ENCODE measurements at places on chromosomes 7 and 10.

GRCh38 chr10:102596506-102596971 lies 47.7 kb upstream of the TRIM8 start:
- DNase-seq, result no peak

DNA sequence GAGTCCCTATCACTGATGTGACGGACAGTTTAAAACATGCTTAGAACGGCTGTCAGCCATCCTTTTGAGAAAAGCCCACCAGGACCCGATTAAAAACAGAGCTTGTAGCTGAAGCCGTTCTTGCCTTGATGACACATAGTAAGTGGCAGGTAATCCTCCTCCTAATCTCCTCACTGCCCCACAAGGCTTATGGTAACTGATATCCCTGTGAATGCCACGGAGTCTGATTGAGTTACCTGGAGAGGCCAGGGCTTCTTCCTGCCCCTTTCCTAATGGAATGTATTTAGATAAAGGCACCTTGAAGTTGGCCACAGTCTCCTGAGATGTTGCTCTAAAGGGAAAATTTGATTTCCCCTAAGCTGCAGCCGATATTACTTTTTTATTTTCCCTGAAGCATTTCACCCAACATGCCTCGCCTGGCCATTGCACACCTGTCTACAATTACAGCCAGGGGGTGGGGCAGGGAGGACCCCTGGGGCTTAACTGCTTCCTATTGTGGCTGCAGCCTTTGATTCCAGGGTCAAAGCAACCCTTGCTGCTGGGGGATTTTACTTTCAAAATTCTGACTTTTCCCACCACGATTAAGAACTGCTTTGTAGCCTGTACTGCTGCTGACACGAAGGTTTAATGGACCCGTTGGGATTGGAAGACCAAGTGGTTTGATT lies 169.0 kb upstream of the GPR26 start:
- no peak for DNase-seq

DNA sequence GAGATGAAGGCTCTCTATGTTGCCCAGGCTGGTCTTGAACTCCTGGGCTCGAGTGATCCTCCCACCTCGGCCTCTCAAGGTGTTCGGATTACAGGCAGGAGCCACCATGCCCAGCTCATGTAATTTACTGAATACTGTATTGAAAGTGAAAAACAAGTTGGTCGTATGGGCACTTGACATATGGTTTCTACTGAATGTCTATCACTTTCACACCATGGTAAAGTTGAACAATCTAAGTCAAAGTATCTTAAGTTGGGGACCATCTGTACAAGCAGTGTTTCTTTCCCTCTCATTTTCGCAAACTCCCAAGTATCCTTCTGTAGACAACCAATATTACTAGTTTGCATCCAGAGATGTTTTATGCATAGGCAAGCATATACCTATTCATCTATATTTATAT lies 116.6 kb downstream of the TMEM178B start:
- no peak for DNase-seq

- DNase-seq, result no peak
Measured at GRCh38 chr10:91082447-91082846, 138.0 kb upstream of the PCGF5 start.

- DNase-seq, result no peak
Measured at GRCh38 chr10:48786606-48787282, 102.1 kb downstream of the WDFY4 start.

GRCh38 chr10:46255801-46256747 lies 30.7 kb upstream of the ANTXRL start:
- DNase-seq, result peak; percentile 44

GRCh38 chr7:112887337-112887736 lies 97.1 kb upstream of the TMEM168 start:
- DNase-seq, result no peak

- DNase-seq, result no peak
Measured at GRCh38 chr10:123584419-123584775, 81.8 kb upstream of the GPR26 start.

DNA sequence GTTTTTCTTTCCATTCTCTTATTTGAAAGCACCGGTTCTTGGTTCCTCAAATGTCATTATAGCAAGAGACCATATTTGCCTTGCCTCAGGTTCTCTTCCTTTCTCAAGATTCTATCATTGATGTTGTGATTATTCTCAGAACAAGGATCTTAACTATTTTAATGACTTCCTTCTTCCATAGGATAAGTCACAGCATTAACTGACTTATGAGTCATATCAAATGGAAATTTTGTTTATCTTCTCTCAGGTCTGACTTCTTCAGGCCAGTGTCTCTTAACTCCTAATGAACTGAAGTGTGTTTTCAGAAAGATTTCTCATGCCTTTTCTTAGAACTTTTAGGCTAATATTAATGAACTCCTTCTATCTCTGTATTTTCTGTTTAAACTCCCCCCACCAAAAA lies 794.6 kb upstream of the LRRN3 start:
- no peak for DNase-seq

DNA sequence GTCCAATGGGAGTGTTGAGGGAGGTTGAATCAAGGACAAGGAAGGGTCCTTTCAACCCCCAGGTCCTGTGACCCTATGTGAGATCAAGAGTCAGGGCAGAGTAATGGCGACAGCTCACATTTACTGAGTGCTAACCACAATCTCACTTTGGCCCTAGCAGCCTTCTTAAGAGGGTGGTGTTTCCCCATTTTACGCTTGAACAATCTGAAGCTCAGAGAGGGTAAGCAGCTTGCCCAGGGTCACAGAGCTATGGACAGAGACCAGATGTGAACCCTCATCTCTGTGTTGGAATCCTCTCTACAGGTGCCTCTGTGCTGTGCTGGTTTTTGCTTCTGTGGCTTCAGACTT lies 102.0 kb downstream of the GRK5 start:
- no peak for DNase-seq

GRCh38 chr7:29840701-29841100 lies 34.4 kb downstream of the WIPF3 start:
- no peak for DNase-seq

- DNase-seq, result no peak
Measured at GRCh38 chr10:103750836-103751235, 104.5 kb downstream of the SH3PXD2A start.

Measured in activated CD4-positive, alpha-beta T cell treated with anti-CD3 and anti-CD28 coated beads for 24 hours (primary cell).